ENCODE measurements at places on chromosomes 6 and 20.

- DNase-seq, result no peak
Observed at GRCh38 chr6:107972413-107973096, 14.5 kb upstream of the SEC63 start.

- DNase-seq, result no peak
Observed at GRCh38 chr6:45675634-45676033, 297.9 kb upstream of the SUPT3H start.

DNA sequence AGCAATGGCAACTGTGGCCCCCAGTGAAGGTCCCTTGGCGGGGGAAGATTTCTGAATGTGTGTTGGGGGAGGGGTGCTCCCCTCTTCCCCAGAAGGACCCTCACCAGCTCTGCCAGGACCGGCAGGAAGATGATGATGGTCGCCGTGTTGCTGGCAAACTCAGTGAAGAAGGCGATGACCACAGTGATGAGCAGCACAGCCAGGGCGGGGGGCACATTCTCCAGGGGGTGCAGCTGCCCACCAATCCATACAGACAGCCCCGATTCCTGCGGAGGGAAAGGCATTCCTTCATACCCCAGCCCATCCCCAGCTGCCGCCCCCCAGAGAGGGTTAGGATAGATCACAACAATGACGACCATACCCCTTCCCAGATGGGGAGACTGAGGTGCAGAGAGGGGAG is 15.7 kb upstream of the OCSTAMP start:
- DNase-seq, result no peak

DNA sequence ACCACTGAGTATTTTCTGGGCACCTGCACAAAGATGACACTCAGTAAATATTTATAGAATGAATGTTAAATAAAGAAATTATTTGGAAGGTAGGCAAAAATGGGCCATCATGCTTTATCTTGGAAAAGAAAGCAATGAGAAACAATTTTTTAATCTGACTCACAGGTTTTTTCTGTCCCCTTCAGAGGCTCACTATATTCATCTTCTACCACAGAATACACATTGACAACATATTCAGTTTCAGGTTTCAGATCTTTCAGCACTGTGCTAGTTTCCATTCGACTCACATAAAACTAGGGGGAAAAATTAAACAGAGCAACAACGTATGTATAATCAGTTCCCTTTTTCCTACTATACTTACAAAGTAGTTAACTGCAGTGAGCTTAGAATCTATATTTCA is 58.3 kb downstream of the COL12A1 start:
- no peak for DNase-seq

DNA sequence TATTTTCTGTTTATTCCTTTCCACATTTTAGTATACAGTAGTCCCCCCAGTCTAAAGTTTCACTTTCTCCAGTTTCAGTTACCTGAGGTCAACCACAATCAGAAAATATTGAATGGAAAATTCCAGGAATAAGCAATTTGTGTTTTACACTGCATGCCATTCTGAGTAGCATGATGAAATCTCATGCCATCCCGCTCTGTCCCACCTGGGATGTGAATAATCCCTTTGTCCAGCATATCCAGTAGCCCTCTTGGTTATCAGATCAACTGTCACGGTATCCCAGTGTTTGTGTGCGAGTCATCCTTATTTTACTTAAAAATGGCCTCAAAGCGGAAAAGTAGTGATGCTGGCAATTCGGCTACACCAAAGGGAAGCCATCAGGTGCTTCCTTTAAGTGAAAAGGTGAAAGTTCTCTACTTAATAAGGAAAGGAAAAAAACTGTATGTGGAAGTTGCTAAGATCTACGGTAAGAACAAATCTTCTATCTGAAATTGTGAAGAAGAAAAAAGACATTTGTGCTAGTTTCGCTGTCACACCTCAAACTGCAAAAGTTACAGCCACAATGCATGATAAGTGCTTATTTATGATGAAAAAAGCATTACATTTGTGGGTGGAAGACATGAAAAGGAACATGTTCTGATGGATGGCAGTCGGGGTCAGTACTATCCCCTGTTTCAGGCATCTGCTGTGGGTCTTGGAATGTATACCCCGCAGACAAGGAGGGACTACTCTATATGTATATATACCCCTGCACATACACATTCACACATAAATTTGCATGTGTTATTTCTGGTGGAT is 11.3 kb downstream of the NOX3 start:
- DNase-seq, result no peak

DNA sequence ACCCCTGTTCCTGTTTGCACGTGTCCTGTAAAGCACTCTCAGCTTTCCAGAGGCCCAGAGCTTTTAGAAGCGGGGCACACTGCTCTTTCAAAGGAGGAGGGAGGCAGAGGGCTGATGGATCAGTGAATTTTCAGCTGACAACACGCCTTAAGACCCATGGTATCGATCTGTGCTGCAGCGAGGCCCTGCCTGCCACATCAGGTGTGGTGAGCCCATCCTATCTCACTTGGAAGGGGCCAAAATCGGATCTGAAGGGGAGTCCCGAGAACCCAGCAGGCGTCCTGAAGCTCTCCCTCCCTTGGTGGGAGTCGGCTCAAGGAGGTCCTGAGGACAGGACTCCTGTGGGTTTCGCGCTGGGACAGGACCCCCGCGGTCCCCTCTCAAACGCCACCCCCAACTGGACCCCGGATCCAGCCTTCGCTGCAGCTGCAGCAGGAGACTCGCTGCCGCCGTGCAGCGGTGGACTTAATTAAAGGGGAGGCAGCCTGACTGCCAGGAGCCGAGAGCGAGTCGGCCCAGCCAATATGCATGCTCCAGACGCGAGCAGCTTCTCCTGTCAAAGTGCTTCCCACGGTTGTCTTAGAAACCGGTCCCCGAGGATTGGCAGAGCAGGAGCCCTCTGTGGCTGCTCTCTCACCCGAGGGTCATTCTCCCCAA is 580.0 kb upstream of the ZNF337 start:
- no peak for DNase-seq

DNA sequence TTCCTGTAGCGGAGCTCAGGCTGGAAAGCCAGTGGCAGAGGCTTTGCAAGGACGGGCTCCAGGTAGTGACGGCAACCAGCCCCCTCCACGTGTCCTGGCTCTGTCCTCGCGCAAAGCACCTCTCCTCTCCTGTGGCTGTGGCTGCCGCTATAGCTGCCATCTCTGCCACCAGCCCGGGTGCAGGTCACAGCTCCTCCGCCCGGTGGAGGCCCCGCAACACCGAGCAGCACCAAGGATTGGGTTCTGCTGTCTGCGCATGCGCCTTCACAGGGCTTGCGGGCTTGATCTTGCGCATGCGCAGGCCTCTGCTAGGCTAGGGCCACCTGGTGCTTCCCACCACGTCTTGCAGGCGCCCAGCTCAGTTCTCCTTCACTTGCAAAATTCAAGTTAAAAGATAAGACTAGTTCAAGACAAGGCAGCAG is 625.4 kb downstream of the QKI start:
- DNase-seq, result no peak

DNA sequence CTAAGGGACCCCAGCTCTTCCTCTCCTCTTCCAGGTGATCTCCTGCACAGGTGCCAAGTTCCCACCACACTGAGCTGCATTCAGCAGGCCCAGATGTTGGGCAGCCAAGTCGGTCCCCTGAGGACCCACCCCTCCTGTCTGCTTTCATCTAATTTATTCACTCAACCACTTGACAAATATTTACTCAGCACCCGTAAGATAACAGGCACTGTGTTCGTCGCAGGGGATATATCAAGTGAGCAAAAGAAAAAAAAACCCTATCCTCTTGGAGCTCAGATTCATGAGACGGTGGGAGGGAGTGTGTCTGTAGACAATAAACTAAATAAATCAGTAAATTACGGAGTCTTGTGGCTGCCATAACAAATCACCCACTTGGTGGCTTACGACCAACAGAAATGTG is 143.6 kb downstream of the MRPL14 start:
- no peak for DNase-seq

DNA sequence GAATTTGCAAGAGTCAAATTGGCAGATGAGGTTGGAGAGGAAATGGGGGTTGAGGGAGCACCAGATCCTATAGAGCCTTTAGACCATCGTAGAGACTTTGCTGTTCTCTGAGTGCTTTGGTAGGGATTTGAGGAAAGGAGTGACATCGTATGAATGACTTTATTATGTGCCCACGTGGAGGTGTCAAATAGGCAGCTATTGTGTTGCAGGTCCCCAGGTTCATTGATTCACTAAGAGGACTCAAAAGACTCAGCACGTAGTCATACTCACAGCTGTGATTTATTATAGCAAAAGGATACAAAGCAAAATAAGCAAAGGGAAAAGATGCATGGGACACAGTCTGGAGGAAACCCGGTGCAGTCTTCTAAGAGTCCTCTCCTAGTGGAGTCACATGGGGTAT is 2.2 kb downstream of the MTRES1 start:
- DNase-seq, result no peak

GRCh38 chr6:32427218-32427617 is 12.5 kb upstream of the HLA-DRA start:
- no peak for DNase-seq

GRCh38 chr20:24442909-24443308 is 26.5 kb upstream of the SYNDIG1 start:
- DNase-seq, result no peak

Data from NCI-H1694 (cell line).